ENCODE measurements at places on chromosomes 7 and 10.

DNA sequence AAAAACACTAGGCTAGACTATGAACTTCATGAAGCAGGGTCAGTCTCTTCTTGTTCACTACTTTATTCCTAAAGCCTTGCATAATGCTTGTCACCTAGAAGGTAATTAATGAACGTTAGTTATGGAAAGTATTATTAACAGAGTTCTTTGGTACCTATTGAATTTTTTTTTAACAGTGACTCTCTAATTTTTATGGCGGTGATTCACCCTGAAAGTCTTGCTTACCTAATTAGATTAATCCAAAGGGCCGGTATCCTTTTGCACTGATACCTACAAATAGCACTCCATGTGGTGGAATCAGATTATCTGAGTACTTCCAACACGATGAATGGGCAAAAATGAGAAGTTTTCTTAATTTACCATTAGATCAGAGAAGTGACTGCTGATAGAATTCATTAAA, 31.7 kb downstream of the STAM start:
- DNase-seq, result no peak

DNA sequence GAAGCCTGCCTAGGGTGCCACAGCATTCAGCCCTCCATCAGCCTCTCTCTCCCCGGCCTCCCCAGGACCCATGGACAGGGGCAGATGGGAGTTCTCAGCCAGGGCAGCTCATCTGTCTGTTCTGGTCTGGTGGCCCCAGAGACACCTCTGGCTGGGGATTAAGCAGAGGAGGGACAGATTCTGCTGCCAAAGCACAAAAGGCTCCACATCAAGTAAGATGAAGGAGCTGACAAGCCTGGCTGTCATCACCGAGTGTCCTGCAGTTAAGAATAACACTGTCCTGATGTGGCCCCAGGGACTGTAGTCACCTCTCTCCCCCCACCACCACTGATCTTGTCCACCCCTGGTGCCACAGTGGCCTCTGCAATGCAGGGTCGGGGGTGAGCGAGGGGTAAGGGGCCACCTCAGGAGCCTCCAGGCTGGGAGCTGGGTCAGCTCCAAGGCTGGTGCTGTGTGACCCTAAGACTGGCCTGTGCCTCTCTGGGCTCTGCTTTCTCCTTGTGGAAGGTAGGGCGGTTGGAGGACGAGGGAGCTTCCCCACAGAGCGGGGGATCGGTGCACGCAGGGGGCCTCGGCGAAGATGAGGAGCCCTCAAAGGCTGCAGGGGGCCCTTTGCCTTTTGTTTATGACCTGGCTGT, 18.7 kb downstream of the C10orf105 start:
- no peak for DNase-seq

GRCh38 chr10:59363446-59363958, 1.2 kb upstream of the FAM13C start:
- no peak for DNase-seq

- no peak for DNase-seq
These were observed 204.5 kb upstream of the PLXDC2 start for GRCh38 chr10:19611775-19612174.

GRCh38 chr7:94434042-94434441, 39.3 kb downstream of the COL1A2 start:
- DNase-seq, result no peak

All from SIG-M5 (cell line).